Inflammatory macrophage (primary cell): ENCODE measurements at places on chromosomes 3 and 15.

GRCh38 chr15:56772868-56773639, 39.7 kb upstream of the ZNF280D start:
- peak; percentile 73 for DNase-seq

DNA sequence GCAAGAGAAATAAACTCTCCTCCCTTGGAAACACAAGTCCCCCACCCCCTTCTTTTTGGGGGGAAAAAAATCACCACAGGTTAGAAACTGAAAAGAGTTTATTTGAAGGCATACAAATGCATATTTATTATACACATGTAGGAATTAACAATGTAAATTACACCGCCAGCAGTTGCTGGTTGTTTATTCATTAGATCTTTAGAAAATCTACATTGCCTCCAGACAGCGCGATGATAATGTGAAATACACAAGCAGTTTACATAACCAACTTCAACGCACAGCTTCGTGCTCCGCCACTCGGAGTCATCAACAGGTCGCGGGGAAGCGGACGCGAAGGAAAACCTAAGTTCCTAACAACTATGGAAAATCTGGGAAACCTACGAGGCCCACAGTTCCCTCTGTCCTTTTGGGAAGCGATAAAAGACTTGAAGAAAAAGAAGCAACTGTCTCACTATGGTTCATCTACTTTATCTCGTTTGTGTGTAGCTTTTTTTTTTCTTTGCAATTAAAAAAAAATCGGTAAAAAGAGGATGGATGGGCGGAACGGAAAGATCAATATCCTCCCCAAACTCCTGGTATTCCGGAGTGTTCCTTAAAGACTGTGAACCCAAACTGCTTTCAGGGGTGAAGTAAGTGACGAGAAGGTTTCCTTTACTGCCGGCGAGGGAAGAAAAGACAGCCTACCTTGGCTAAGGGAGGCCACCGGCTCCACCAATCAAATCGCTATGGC, 8.4 kb upstream of the FOXB1 start:
- DNase-seq: no peak

GRCh38 chr15:55907797-55908196, 85.6 kb downstream of the NEDD4 start:
- no peak for DNase-seq

GRCh38 chr3:169662132-169662842, 1.2 kb downstream of the MECOM start:
- peak; percentile 44 for DNase-seq

- no peak for DNase-seq
These were observed 4.6 kb downstream of the IGDCC3 start for GRCh38 chr15:65373163-65373651.

- DNase-seq: no peak
These were observed 86.2 kb downstream of the SATB1 start for GRCh38 chr3:18338827-18339514.

GRCh38 chr15:76335307-76336253, 993 bp upstream of the ISL2 start:
- DNase-seq: peak; percentile 46

DNA sequence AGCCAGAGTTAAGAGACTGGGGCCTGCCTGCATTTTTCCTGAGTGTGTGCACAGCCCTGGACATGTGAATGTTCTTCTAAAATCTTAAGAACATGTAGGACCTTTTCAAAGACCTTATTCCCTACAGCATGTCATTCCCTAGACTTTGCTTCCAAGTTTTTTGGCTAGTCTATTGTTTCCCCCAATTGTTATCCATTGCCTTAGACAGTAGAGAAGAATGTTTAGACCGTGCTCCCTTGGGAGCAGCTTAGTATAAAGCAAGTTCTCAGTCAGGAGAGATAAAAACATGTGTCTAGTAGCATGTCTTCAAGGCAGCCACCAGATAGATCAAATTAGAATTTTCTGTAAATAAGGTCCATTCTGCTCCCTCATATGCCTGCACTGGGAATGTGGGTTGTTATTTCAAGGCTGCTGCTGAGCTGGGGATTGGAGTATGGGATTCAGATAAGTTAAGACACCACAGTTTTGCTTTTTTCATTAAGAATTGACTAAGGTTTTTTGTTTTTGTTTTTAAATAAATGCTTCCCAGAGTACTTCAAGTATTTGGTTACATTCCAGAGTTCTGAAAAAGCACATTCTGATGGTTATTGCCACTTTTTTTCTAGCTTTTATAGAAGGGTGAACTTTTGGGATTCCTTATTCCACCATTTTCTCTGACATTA, 246.7 kb downstream of the RORA start:
- DNase-seq: no peak

DNA sequence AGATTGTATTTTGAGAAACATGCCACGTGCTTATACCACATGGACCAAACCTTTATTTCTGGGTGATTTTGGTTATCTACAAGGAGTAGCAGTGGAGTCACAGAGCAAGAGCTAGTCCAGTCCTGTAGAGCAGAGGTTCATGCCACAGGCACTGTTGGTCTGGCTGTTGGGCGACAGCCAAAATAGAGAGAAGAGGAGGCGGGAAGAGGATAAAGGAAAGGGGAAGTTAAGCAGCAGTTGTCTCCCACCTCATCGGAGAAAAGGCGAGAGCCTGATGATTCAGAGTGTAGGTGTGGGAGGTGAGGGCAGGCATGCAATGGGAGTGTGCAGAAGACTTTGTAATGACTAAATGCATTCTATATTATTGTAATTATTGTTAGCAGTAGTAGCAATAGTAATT, 237.5 kb upstream of the ROPN1 start:
- no peak for DNase-seq

GRCh38 chr3:157046520-157046919, 113.4 kb downstream of the CCNL1 start:
- no peak for DNase-seq

- no peak for DNase-seq
These were observed 35.1 kb downstream of the PDCD6IP start for GRCh38 chr3:33833408-33834095.

DNA sequence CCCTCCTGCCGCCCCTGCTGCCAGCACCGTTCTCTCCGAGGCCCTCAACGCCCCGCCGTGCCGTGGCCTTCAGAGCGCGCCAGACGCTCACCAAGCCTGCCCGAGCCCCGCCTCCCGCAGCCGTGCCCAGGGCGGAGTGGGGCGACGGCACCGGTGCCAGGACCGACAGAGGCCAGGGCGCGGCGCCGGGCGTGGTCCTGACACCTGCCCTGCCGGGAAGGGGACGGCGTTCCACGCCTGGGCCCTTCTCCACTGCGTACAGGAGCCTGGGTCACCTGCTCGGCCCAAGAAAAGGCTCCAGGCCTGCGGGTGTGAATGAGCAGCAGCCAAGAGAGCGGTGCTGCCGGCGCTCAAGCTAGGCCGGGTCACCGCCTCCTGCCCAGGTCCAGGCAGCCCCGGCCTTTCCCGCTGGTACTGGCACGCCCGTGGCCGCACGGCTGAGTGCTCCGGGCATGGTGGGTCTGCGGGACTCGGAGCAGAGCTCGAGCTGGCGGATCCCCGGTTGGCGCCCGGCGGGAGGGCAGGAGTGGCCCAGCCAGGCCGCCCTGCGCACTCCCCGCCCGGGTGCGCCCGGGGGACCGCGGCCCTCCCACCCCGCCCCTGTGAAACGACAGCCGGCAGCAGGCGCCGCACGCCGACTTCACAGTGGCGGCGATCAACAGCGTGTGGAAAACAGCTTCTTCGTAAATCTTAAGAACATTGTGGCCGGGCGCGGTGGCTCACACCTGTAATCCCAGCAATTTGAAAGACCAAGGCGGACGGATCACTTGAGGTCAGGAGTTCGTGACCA, 4.2 kb downstream of the OCA2 start:
- DNase-seq: no peak

DNA sequence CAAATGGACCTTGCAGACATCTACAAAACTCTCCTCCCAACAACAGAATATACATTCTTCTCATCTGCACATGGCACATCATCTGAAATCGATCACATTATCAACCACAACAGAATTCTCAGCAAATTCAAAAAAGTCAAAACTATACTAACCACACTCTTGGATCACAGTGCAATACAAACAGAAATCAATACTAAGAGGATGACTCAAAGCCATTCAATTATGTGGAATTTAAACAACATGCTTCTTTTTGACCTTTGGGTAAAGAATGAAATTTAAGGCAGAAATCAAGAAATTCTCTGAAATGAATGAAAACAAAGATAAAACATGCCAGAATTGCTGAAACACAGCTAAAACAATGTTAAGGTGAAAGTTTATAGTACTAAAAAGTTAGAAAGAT, 358.1 kb downstream of the NSUN3 start:
- no peak for DNase-seq

DNA sequence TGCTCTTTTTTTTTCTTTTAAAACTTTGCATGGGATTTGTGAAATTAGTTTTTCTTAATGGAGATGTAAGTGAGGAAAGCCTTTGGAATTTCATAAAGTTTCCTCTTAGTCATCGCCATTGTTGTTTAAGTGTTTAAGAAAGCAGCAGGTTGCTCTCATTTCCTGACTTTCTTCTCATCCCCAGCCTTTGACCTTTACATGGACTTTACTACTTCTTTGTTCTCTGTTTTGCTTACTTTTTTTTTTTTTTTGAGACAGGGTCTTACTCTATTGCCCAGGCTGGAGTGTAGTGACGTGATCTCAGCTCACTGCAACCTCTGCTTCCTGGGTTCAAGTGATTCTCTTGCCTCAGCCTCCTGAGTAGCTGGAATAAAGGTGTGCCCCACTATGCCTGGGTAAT, 38.6 kb downstream of the FBXL2 start:
- DNase-seq: no peak

- no peak for DNase-seq
These were observed 1.5 kb upstream of the HEG1 start for GRCh38 chr3:125057186-125057850.

DNA sequence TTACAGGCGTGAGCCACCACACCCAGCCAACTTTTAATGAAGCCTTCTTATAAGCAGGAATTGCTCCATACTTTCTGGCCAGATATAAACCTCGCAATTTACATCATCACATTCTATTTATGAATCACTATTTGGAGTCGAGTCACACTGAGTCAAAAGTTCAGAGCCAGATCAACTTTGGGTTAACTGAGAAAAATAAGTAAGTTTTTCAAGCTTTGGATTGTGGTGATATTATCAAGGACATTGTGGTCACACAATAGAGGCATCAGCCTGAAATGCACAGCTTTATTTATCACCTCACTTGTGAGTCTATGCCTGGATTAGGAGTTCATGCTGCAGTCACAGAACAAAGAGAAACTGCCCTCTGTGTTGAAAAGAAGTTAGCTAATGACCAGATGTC, 1163.5 kb downstream of the ROBO1 start:
- no peak for DNase-seq

- peak; percentile 17 for DNase-seq
These were observed 759 bp upstream of the TTBK2 start for GRCh38 chr15:42921342-42921731.

DNA sequence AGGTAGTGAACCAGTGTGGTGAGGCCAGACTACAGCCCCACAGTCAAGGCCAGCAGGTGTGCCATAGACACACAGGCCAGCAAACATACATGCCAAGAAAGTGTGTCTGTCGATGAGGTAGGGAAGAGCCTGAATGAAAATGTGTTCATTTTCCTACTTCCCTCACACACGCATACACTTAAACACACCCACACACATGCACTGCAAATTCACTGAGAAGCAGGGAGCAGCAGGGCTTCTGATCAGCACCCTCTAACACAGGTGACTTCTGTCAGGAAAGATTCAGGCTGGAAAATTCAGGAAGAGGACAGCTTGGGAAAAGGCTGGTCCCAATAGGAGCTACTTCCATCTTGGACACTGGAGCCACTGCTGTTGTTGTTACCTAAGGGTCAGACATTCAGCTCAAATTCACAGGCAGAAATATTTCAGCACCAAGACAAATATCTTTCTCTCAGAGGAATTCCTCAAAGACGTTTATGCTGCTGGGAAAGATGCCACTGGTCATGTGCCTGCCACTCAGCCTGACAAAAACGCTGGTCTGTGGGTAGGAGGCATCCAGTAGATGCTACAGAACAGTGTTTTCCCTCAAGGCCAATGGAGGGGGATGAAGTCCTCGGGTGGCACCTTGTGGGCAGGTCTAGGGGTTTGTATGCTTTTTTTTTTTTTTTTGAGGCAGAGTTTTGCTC, 40.9 kb upstream of the LARS2 start:
- DNase-seq: peak; percentile 55

DNA sequence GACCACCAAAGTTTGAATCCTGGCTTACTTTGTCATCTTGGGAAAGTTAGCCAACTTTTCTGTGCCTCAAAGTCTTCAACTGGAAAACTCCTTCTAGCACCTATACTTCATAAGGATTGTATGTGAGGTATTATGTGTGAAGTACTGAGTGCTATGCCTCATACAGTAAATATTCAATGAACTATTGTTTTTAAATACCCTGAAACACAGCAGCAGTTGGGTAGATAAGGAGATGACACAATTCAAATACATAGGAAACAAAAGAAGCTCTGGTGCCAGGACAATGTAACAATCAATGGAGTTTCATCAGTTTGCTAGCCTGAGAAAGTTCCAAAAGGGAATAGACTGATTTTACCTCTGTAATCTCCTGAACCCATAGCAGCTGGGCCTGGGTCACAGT, 43.3 kb downstream of the TUBGCP4 start:
- no peak for DNase-seq
